ENCODE measurements at places on chromosomes 13 and 19.
A peak's percentile ranks its signal among the peaks of the same experiment; 100 is the strongest.

- DNase-seq = no peak
These were observed 12.2 kb downstream of the GJA3 start for GRCh38 chr13:20148501-20149183.

DNA sequence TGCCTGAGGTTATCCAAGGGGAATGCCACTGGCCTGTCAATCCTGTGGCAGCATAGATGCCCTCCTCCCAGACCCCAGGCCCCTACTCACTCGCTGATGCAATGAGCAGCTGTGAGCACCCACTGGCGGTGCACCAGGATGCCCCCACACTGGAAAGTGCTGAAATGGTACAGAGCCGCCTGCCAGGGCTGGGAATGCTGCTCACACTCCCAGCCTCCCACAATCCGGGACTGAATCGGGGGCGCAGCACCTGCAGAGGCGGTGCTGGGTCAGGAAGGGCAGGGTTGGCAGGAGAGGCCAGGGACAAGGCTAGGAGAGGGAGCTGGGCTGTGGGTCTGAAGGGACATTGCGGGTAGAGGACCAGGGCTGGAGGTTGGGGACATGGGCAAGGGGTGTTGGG is 2.0 kb downstream of the KLK1 start:
- DNase-seq = no peak

- DNase-seq = peak; percentile 83
These were observed at the start of gene VAV1 for GRCh38 chr19:6772028-6772865. Gene VAV1 (plus strand): TSS chr19:6772708. CDS start chr19:6772808, 100 bp downstream.

DNA sequence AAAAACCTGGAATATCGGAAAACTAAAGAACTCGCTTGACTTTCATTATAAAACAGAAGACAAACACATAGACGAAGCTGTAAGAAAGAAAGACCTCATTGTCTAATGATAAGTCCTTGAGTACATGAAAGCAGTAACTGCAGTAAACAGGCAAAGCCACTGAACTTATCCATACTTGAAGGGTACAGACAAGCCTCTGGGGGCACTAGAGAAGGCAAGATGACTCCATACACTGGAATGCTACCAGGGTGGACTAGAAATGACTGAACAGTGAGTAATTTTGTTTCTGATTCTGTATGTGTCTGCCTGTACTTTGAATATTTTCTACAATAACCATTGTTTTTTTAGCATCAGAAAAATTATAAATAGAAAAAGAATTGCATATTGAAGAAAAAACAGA is 507.9 kb downstream of the UQCRFS1 start:
- DNase-seq = no peak

- no peak for DNase-seq
These were observed 207.4 kb downstream of the DCT start for GRCh38 chr13:94272038-94272437.

- no peak for DNase-seq
These were observed at the start of gene SIGLEC12 for GRCh38 chr19:51501594-51502263. Gene SIGLEC12 (minus strand): TSS chr19:51501800. CDS start chr19:51501733, 67 bp downstream.

DNA sequence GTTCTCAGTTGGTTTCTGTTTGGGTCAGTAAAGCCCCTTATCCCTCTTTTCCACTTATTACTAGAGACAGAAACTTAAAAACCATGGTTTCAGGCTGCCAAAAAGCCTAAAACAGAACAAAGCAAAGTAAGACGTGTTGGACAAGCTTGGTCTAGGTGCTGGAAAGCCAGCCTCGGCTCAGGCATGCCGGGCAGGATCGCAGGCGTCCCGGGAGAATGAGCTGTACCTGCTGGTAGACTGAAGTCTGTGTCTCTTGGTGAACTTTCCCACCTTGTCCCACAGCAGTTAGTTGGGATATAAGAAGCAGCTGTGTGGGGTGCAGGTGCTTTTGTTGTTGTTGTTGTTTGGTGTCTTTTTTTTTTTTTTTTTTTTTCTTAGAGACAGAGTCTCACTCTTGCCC is 20.8 kb downstream of the PRAM1 start:
- DNase-seq = no peak

Measured in T-cell (primary cell).